ENCODE measurements at places on chromosomes 16 and 17. TPM values are rescaled to one million over a fixed set of nuclear protein-coding genes. Genes with fewer than 3 reads are reported as not detected.
A peak's percentile ranks its signal among the peaks of the same experiment; 100 is the strongest.

GRCh38 chr16:88049561-88050545, 98.6 kb downstream of the BANP start:
- DNase-seq = no peak

MED31 gene
- total RNA-seq = 8.3 TPM

- DNase-seq = no peak
These were observed 70.1 kb upstream of the SHISA6 start for GRCh38 chr17:11170881-11171280.

DNA sequence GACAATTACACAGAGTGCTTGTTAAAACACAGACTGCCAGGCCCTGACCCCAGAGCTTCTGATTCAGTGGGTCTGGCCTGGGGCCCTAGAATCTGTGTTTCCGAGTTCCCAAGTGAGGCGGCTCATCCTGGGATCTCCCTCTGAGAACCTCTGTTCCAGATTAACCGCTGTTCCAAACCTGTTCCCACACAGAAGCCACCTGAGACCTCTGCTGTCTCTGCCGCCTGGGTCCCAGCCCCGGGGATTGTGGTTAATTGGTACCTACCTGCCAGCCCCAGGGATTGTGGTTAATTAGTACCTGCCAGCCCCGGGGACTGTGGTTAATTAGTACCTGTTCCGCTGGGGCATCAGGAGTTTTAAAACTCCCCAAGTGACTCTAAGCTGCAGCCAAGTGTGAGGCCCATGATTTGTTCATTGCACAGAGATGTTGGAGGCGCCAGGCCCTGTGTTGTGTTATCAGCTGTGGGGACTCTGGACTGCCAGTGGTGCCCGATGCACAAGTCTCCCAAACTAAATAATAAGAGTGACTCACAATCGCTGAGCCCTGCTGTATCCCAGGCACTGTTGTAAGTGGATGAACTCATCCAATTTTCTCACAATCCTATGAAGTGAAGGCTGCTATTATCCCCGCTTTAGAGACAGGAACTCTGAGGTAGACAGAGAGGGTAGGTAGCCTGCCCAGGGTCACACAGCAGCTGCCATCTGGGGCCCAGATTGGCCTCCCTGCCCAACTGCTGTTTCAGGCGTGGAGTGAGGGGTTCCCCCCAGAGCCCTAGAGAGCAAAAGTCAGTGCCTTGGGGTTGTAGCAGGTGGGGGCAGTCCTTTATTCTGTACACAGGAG, 219.7 kb downstream of the IRF8 start:
- no peak for DNase-seq

FAM117A gene
- total RNA-seq = 2.8 TPM

GRCh38 chr17:50026837-50027171, 29.1 kb upstream of the ITGA3 start:
- DNase-seq = peak; percentile 84

Data from mammary epithelial cell (primary cell).